Right cardiac atrium (tissue), 5 donors: ENCODE measurements at places on chromosomes 3 and 15. TPM values are rescaled to one million over a fixed set of nuclear protein-coding genes. Genes with fewer than 3 reads are reported as not detected.

DNA sequence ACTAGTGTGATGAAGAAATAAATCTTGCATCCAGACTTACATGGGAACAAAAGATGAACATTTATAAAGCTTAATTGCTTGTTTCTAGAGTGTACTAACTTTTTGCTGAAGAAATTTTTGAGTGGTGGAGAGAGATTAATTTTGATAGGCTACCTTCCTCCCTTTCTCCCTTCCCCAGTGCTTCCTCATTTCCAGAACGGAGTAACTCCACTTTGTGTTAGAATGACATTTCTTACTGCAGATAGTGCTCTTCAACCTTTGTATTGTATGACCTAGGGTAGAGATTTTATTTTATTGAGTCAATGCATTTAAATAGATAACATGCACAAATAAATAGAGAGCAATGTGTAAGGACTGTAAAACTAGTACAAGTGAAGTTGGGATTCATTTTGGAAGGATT, 1.9 kb downstream of the ATP1B3 start:
- no peak for DNase-seq

DNA sequence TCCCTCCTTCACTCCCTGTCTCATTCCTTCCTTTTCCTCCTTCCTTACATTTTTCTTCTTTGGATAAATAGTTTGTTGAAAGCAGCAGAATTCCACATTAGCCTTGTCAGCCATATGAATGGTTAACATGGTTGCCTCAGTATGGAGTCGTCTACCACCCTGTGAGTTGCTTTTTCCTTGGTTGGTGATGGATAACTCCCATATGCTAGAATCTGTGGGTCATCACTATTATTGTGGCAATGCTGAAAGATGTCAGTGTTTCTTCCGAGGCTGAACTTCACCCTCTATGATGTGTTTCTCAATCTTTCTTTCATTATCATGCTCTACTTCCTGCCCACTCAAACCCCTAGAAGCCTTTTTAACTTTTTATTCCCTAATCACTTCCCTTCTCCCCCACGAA, 481.8 kb upstream of the KCNMB2 start:
- DNase-seq, result no peak

DNA sequence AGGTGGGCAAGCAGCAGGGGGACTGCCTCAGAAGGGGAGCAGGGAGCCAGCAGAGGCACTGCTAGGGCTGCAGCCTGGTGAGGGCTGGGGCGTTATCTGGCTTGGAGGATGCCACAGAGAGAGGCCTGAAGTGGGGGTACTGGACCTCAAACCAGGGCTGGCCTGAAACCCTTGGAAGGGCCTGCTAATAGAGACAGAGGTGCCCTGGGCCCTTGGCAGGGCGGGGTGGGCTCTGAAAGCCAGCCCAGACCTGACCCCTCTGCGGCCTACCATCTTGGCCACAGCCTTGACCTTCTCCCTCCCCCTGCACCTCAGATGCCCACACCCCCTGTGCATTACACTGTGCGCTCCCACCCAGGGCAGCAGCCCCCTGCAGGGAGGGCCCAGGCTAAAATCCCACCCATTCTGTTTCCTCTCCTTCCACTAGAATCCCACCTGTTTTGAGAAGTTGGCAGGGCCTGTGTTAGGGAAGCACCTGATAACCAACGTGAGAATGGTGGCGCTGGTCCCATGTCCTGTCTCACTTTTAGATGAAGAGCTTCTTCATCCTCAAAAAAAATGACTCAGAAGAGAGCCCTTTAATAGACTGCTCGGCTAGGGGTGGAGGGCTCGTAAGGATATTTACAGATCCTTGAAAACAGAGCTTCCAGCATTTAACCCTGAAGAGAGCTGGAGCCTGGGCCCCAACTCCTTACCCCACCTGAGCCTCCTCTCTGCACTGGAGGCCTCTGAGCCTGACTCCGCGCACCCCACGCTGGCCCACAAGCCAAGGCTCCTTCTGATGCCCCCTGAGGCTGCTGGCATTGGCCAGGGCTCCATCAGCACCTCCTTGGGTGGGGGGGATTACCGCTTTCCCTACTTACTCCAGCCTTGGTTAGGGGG, 29.8 kb downstream of the LOXL1 start:
- no peak for DNase-seq

GRCh38 chr3:139939681-139940190, 4.8 kb downstream of the CLSTN2 start:
- DNase-seq, result no peak

GRCh38 chr3:51874411-51874810, 990 bp downstream of the IQCF5 start:
- no peak for DNase-seq

GRCh38 chr15:98858610-98859023, 149.0 kb downstream of the PGPEP1L start:
- no peak for DNase-seq

GRCh38 chr3:632571-633170, 436.1 kb downstream of the CHL1 start:
- DNase-seq, result peak; percentile 60

GRCh38 chr15:41621200-41622193, 38.7 kb upstream of the MGA start:
- peak; percentile 93 for DNase-seq

- no peak for DNase-seq
These were observed 104.3 kb downstream of the WDR76 start for GRCh38 chr15:43931119-43931518.

- DNase-seq, result no peak
These were observed 140.2 kb downstream of the GBE1 start for GRCh38 chr3:81621277-81621676.

DNA sequence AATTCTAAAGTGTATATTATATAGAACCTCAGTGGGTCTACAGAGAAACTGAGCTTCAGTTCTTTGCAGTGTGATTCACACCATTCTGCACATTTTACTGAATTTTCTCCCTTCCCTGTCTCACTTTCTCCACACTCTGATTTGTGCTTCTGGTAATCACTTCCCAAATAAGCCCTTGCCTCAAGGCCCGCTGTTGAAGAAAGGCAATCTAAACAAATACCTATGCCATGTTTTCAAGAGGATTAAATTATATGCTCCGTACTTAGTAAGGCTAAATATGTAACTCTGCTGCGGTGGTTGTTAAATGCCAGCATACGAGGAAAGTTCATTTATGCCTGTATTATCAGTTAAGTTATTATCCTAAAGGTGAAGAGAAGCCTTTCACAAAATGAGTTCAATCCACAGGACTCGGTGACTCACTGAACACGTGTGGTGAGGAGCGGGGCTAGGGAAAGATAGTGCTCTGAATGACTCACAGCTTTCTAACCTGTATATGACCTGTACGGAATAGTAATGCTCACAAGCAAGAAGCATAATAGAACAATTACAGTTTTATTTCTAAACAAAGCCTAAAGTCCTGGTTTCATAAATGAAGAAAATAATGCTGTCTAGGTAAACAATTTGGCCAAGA, 25.1 kb downstream of the CNTN6 start:
- DNase-seq, result no peak

DNA sequence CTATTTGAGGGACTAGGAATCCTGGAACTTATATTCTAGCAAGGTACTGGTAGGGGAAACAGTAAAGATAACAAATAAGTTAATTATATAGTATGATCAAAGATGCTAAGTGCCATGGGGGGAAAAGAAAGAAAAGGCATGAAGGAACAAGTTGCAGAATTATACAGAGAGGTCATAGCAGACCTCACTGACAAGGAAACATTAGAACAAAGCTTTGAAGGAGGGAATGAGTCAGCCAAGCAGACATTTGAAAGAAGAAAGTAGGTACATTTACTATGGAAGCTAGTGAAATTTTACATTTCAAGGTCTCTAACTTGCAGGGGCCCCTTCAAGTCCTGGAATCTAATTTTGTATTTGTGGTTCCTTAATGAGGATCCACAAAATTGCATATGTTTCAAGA, 57.2 kb upstream of the TIPARP start:
- no peak for DNase-seq

DNA sequence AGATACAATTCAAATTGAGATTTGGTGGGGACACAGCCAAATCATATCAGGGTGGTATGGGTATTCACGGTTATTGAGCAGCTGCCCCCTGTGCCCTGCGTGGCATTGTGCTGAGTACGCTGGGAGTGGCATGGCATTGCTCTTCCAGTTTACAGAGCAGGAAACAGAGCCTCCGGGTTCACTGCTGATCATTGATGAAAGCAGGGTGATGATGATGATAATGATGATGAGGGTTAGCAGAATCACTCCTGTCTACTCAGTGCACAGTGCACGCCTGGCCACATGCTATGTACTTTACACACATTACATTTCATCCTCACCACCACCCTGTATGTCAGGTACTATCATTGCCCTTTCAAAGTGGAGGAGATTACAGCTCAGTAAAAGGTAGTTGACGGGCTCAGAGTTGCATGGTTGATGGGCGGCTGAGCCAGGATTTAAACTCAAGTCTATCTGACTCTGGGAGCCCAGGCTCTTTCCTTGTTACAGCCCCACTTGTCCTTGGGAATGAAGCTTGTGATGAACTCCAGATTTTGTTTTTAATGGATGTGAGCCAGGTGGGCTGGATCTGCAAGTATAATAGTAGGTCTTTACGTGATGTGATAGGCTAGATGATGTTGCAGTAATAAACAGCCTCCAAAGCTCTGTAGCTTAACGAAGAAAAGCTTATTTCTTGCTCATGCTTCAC, 87.6 kb upstream of the MYZAP start:
- no peak for DNase-seq

GRCh38 chr15:31206386-31207181, 105.1 kb upstream of the TRPM1 start:
- no peak for DNase-seq

DNA sequence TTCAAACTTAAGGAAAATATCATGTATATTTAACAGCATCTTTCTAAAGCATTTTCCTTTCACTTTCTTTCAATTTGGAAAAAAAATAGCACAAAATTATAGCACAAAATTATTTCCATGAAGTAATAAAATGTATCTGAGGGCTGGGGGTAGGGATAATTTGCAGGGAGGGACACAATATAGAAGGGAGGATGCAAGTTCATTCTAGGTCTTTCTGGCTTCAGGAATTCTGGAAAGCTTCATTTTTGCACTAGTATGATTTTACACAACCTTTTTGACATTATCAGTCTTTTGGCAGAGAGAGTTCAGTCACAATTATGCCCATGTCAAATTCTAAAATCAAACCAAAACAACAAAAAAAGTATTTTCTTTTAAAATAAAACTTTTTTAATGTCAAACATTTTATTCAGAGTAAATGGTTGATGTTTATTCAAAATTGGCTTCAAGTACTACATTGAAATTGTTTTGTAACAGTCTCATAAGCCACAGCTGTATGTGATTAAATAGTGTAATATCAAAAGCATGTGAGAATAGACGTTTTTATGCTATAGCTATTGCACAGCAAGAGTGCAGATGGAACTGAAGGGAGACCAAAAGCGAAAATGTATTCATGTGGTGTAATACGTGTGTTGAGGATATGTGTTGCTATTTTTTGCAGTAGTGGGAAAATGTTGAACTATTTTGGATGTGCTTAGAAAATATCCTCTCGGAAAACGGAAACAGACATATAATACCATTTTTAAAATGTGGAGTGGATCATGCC, 5.8 kb downstream of the RBMS3 start:
- DNase-seq, result no peak

GRCh38 chr15:77235566-77235965, 164.7 kb upstream of the TSPAN3 start:
- no peak for DNase-seq

Gene SLC7A14
- polyA plus RNA-seq, result 0.05 TPM

Gene SLC12A1
- polyA plus RNA-seq, result not detected

Gene MST1R
- polyA plus RNA-seq, result 1.9 TPM

Gene STXBP5L
- polyA plus RNA-seq, result not detected

Gene GHSR
- not detected for polyA plus RNA-seq

Gene FAM174B
- polyA plus RNA-seq, result 7.3 TPM
